Activated CD4-positive, alpha-beta T cell treated with anti-CD3 and anti-CD28 coated beads, Interleukin-2, amount 50 U/mL, for 24 hours (primary cell): ENCODE measurements at places on chromosomes 6 and 20.

GRCh38 chr6:131762984-131763383 lies 44.8 kb upstream of the ENPP1 start:
- DNase-seq, result no peak

GRCh38 chr6:3748208-3749066 lies 3.1 kb downstream of the PXDC1 start:
- no peak for DNase-seq

GRCh38 chr20:44018942-44019637 lies 104.4 kb downstream of the TOX2 start:
- no peak for DNase-seq

- no peak for DNase-seq
Measured at GRCh38 chr6:39009476-39009875, 39.1 kb upstream of the GLP1R start.

DNA sequence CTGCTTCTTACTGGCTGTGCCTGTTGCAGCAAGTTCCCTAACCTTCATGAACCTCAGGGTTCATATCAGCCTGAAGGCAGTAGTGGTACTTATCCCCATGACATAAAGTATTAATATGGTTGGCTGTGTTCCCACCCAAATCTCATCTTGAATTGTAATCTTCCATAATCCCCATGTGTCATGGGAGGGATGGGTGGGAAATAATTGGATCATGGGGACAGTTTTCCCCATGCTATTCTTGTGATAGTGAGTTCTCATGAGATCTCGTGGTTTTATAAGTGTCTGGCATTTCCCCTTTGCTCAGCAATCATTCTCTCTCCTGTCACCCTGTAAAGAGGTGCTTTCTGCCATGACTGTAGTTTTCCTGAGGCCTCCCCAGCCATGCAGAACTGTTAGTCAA lies 61.8 kb downstream of the FAM229B start:
- no peak for DNase-seq

- no peak for DNase-seq
Measured at GRCh38 chr6:8803181-8803760, 367.9 kb upstream of the SLC35B3 start.

DNA sequence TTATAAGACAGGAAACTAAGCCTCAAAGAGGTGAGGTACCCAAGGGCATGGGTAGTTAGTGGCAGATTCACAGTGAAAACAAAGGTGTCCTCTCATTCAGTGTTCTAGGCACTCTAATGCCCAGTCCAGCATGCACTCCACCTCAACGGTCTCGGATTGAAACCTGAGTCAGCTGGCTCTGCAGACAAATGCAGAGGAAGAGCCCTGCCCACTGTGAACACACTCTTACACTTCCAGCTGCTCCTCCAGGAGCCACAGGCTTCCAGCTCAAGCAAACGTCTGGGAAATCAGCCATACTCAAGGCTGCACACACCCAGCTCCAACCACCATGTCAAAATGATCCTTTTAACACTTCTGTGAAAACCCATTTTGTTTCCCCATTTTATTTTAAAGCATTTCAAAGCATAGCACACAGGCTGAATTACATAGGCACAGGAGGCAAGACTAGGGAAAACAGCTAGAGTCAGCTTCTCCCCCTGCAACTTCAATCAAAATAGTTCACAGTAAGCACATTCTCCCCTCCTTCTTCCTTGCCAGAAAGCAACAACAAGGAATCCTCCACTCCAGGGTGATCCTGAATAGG lies 3.0 kb upstream of the IL17A start:
- DNase-seq, result no peak

- DNase-seq, result no peak
Measured at GRCh38 chr6:6823568-6824224, 235.2 kb downstream of the LY86 start.

DNA sequence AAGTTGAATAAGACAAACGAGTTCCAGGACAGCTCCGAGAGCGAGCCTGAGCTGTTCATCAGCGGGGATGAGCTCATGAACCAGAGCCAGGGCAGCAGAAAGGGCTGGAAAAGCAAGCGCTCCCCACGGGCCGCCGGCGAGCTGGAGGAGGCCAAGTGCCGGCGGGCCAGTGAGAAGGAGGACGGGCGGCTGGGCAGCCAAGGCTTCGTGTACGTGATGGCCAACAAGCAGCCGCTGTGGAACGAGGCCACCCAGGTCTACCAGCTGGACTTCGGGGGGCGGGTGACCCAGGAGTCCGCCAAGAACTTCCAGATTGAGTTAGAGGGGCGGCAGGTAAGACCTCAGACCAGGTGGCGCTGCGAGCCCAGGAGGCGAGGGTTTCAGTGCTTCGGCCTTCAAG lies 56.0 kb upstream of the TMEM181 start:
- DNase-seq, result no peak

DNA sequence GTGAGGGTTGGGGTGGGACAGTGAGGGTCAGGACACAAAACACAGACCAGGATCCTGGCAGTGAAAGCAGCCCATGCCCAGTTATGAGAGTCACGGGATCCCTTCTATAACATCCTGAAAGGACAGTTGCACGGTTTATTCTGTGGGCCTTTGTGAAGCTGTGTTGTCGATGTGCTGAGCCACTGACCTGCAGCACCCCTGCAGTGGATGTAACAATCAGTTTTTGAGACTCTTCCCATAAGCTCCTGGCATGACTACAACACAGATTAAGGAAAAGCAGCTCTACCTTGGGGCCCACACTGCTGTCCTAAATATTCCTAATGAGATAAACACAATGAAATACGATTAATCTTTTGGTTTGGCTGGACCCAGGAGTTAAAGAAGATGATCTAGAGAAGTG lies 3.7 kb downstream of the PYGB start:
- DNase-seq, result no peak

GRCh38 chr20:62480318-62480717 lies 4.5 kb upstream of the GATA5 start:
- DNase-seq, result no peak

GRCh38 chr6:28922821-28923317 lies 916 bp downstream of the TRIM27 start:
- DNase-seq, result peak; percentile 23

GRCh38 chr20:5077761-5078387 lies 41.9 kb downstream of the PCNA start:
- DNase-seq, result no peak

DNA sequence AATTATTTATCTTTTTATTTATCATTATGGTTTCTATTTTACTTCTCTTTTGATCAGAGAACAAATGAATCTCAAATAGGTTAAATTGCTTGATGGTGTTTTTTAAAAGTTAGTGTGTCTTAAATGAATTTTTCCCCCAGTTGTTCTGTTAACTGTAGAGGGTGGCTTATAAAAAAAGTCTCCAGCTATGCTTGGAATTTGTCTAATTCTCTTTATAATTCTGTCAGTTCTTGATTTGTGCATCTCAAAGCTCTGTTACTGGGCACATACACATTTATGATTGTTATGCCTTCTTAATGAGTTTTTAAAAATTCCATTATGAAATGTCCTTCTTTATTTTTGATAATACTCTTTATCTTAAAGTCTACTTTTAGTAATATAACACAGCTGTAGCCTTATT lies 58.0 kb downstream of the LIN28B start:
- no peak for DNase-seq

GRCh38 chr6:39230654-39231035 lies 1.4 kb upstream of the KCNK5 start:
- no peak for DNase-seq

GRCh38 chr6:35496036-35496840 lies 641 bp downstream of the TEAD3 start:
- no peak for DNase-seq

- no peak for DNase-seq
Measured at GRCh38 chr20:16314320-16314719, 258.9 kb downstream of the KIF16B start.

DNA sequence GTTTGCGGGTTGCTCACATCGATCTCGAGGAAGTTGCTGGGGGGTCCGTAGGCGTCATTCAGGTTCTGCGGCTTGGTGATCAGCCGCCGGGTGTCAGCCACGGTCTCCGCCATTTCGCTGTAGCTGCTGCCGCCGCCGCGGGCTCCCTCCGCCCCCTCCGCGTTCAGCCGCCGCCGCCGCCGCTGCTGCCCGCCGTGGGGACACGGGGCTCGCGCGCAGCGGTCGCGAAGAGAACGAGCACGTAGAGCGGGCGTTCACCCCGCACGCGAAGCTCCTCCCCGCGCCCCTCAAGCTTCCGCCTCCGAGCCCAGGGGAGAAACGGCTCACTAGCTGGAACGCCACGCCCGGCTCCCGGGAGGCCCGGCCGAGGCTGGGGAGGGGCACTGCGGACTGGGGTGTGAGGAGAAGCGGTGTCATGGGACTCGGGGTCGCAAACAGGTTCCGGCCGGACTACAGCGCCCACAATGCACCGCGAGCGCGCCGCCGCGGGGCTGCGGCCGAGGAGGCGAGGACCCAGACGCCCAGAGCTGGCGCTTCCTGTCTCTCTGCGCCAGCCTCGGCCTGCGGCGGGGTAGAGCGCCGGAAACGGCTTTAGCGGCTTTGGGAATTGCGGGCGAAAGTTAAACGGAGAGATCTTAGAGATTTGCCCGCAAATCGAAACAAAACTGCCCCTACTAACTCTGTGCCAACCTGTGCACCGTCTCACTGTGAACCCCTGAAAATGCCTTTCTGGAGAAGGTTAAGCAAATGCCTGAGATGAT lies at the start of gene SNX3:
Gene SNX3 (minus strand): TSS at position 232 of the 761 bp plus-strand sequence. CDS start 119 bp downstream, at position 113.
- peak; percentile 80 for DNase-seq

DNA sequence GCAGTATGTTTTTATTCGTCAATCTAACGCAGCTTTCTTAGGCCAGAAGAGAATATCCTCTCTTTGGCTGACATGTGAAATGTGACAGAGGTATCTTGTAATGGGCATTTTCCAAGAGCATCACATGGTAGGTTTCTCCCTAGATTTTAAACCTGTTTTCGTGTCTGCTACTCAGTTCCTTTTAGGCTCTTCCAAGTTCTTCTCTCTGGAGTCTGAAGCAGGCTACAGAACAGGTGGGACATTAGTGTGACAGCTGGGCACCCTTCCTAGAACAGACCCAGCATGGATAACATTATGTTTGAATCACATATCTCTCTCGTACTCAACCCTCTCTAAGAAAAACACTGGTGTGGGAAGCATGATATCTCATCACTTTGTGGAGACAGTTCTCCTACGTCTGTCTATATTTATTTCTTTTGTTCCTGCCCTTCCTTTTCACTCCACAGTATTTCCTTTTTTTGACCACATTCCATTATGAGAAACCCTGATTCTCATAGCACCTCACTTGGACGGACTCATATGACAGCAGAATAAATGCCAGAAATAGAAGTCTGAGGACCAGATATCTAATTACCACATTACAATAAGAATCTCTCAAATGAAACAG lies 263.4 kb downstream of the NKAIN2 start:
- DNase-seq, result no peak

DNA sequence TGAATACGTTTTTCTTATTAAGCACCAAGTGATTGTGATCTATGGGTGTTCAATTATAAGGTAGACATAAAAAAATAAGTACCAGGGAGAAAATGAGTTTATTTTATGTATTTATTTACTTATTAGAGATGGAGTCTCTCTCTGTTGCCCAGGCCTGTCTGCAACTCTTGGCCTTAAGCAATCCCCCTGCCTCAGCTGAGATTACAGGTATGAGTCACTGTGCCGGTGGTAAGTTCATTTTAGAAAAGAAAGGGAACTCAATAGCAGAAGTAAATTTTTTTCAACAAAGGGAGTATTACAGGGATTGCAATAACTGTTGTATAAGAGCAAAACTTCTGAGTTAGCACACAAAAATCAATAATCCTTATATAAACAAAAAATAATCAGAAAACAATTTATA lies 98.7 kb upstream of the FUT9 start:
- no peak for DNase-seq

GRCh38 chr6:168920289-168920688 lies 333.4 kb downstream of the THBS2 start:
- no peak for DNase-seq

GRCh38 chr20:49420292-49420691 lies 62.2 kb downstream of the KCNB1 start:
- DNase-seq, result no peak

GRCh38 chr6:136319732-136320131 lies 30.1 kb upstream of the BCLAF1 start:
- no peak for DNase-seq

GRCh38 chr20:53578492-53579222 lies 15.0 kb downstream of the ZNF217 start:
- DNase-seq, result peak; percentile 82

DNA sequence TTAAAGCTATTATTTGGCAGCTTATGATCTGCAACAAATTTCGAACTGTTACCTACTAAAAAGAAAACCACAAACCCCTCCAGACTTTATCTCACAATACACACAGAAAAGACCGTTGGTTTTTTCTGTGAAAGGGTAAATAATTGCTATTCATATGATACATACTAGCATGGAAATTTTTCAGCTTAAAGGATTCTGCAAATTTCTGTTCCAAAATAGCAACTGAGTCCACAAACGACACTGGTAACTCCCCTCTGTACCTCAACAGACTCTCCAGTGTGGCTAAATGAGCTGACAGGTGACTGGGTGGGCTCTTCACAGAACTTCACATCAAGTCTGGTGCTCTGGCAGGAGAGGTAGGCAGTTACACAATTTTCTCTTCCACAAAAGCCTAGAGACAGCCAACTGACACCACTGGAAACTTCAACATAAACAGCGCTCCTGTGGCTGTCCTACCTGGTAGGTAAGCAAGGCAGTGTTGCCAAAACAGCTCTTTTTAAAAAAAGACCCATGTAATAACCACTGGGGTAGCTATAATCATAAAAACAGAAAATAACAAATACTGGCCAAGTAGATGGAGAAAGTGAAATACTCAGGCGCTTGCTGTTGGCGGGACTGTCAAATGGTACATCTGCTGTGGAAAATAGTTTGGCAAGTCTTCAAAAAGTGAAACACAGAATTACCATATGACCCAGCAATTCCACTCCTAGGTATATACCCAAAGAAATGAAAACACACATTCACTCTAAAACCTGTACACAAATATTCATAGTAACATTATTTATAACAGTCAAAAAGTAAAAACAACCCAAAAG lies 37.8 kb downstream of the ELOVL5 start:
- DNase-seq, result no peak

DNA sequence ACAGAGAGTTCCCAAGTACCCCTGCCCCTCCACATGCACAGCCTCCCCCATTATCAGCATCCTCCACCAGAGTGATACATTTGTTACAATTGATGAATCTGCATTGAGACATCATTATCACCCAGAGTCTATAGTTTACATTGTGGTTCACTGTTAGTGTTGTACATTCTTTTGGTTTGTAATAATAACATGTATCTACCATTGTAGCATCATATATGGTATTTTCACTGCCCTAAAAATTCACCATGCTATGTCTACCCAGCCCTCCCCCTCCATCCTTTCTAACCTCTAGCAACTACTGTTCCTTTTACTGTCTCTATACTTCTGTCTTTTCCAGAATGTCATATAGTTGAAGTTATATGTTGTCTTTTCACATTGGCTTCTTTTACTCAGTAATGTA lies 273.9 kb upstream of the RNF217 start:
- no peak for DNase-seq

DNA sequence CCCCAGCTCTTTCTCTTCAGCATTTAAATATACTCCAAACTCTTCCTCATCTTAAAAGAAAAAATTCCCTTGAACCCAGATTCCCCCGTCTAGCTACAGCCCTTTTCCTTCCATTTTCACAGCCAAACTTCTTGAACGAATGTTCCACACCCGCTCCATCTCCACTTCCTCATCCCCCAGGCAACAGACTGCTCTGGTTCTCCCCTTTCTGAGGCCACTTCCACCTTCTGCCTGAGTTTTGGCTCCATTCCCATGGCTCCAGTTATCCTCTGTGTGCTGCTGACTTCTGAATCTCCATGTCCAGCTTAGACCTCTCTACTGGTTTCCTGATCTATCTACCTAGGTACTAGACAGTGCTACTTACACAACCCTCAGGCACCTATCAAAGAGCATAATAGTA lies 106.4 kb downstream of the RALGAPA2 start:
- no peak for DNase-seq
